Activated CD8-positive, alpha-beta memory T cell treated with anti-CD3 and anti-CD28 coated beads for 24 hours (primary cell): ENCODE measurements at places on chromosomes 11 and 22.

DNA sequence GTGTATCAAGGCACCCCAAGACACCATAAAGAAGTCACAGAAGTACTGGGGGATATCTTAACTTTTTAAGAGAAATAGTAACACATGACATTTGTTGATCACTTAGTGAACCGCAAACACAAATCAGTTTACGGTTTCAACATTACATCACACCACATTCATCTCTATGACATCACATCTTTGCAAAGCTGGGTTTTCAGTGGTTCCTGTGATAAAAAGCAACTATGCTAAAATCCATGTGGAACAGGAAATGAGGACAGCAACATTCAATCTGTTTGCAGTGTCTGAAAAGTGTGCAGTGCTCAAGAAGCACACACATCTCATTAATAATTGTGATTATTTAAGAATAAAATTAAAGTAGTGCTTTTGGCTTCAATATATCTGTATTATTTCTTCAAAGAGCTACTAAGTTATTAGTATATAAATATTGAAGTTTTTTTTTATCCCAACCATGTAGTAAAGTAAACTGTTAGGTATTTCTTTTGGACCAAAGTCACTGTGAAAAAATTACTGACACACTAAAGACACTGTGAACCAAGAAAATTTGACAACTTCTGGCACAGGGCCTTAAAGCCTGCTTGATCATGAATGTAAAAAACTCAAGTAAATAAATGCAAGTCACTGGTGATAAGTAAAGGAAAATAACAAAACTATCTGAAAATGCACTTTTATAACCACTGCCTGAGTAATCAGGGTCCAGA is 156.0 kb upstream of the SOX6 start:
- DNase-seq = no peak

DNA sequence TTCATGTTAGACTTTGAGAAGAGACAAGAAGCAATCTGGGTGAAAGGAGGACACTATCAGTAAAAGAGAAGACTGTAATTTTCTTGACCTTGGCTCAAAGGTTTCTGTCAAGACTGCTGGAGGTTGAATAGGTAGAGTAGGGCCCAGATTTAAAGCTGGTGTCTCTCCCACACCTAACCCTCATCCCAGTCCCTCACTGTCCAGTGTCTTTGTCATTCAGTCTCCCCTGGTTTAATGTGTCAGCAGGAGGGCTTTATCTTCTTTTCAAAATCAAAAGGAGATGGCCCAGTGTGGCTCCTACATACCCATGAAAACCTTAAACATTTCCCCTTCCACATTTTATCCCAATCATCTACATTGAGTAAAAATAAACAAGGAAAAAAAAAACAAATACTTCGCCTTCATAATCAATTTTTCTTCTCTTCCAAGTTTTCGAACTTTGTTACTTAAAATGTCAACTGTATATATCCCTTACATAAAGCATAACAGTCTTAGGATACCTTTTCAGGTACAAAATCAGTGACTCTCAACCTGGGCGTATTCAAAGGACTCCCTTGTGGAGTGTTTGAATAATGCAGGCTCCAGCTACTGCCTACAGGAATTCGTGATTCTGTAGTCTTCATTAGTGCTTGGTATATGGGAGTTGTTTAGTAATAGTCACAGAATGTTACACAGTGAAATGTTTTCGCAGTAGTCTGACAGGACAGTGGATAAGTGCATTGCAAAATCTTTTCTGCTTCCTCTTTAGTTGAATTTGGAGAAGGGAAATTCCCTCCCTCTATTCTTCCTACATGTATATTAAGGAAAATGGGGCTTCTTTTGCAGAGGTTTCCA is 87.2 kb downstream of the FAT3 start:
- no peak for DNase-seq

GRCh38 chr11:130649801-130650200 is 201.4 kb downstream of the ADAMTS15 start:
- DNase-seq = no peak

DNA sequence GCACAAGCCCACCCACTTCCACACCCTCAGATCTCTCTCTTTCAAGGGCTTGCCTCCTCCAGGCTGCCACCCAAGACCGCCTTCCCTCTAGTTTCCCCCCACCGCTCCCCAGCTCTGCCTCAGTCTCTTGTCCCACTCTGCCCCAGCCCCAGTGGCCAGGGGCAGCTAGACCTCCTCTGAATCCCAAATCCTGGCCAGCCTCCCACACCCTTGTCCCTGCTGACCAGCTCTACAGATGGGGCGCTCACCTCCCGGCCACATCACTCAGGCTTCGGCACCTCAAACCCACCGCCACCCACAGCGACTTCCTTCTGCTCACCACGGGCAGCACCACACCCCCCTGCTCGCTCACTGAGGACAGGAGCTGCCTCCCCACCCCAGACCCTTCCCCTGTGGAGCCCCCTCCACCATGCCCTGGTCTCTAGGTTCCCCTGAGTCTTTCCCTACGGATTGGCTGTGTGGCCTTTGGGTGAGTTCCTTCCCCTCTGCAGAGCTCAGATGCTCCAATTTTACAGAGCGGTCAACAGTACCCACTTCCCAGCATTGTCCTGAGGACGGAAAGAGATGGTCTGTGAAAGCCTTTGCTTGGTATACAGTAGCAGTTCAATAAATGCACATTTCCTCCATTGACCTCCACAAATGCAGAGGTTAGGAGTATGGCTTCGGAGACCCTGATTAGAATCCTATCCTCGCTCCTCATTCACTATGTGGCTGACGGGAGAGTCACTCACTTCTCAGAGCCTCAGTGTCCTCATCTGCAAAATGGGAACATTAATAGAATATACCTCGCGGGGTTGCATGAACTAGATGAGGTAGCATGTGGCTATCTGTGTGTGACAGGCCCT is 11.5 kb upstream of the SPI1 start:
- peak; percentile 57 for DNase-seq

DNA sequence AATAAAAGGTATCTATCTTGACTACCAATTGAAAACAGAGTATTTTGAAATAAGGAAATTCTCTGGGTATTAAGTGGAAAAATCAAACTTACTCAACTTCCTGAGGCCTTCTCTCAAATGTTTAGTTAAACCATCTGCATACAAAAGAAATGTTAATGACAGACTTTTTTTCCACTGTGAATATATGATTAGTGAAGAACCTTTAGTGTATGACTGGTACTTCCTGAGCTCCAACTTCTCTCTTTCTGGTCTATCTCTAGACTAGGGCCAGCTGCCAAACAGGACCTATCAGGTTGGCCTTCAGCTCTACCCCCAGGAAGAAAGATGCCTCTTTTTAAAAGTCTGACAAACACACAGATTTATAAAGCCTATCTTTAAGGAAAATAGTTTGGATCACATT is 68.8 kb upstream of the SCUBE2 start:
- DNase-seq = no peak

- no peak for DNase-seq
Observed at GRCh38 chr11:119206511-119207414, 624 bp downstream of the CBL start.

- DNase-seq = no peak
Observed at GRCh38 chr11:65108469-65109123, 3.1 kb upstream of the TM7SF2 start.

DNA sequence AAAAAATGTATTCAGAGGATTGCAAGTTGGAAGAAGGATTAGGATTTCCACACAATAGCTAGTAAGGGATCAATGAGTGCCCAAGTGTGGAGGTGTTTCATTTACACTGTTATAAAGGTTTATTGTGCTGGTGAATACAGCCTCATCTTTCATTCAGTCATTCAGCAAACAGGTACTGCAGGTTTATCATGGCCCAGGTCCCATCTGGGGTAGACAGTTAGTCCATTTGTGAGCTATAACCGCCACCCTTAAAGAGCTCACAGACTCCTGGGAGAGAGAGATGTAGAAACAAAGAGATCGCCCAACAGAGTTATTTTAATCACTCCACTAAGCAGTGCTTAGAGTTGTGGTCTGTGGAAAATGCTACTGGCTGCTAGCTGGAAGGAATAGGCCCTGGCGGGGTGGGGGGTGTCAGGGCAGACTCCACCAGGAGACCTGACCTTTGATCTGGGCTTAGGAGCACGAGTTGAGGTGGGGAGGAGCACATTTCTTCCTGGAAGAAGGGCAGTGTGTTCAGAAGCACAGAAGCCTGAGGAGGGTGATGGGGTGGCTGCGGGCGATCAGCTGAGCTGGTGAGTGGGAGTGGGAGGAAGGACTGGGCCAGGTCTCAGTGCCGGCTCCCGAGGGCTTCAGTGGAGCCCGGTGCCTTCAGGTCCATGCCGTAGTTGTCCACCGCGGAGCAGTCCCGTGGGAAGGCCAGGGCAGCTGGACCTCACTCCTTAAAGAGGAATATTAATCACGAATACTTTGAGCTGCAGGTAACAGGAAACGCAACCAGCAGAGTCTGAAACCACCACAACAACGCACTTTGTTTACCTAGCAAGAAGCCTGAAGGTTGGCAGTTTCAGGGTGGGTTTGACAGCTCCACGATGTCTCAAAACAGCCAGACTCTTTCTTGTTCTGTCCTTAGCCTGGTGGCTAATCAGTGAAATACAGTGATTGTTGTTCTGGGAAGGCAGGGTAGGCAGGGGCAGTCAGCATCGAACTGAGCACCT is 11.2 kb downstream of the TOM1 start:
- peak; percentile 37 for DNase-seq

- no peak for DNase-seq
Observed at GRCh38 chr11:61539831-61540357, 31.3 kb downstream of the LRRC10B start.

DNA sequence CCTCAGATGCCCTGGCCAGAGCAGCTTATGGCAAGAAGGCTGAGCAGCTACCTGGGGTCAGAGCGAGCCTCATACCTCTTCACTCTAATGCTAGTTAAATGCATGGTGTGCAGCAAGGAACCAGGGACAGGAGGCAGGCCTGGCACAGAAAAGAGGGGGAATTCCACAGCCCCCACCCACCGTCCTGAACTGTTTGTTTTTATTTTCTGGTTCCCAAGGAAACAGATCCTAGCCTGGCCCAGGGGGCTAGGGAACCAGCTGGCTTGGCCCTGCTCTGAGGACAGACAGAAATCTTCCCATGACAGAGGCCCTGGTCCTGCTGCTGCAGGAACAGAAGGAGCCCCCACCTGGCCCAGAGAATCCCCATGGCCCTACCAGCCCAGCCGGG is 40.4 kb downstream of the SLCO2B1 start:
- DNase-seq = no peak

DNA sequence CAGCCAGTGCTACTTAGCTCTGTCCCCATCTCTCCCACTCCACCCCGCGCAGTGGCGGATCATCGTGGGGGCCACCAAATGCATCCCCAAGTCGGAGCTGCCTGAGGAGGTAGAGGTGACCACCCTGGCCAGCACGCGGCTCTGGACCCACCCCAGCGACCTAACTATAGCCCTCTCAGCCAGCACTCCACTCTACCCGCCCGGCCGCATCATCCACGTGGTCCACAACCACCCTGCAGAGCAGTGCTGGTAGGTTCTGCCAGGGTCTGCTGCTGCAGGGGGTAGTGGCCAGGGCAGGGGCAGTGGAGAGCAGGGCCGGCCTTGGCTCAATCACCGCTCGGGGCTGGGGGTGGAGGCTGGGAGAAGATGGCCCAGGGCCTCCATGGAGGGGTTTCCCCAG is 13.0 kb upstream of the MYRF start:
- no peak for DNase-seq

GRCh38 chr11:70877151-70877550 is 375.2 kb downstream of the SHANK2 start:
- no peak for DNase-seq

GRCh38 chr11:58742140-58742539 is 10.4 kb upstream of the GLYAT start:
- no peak for DNase-seq

DNA sequence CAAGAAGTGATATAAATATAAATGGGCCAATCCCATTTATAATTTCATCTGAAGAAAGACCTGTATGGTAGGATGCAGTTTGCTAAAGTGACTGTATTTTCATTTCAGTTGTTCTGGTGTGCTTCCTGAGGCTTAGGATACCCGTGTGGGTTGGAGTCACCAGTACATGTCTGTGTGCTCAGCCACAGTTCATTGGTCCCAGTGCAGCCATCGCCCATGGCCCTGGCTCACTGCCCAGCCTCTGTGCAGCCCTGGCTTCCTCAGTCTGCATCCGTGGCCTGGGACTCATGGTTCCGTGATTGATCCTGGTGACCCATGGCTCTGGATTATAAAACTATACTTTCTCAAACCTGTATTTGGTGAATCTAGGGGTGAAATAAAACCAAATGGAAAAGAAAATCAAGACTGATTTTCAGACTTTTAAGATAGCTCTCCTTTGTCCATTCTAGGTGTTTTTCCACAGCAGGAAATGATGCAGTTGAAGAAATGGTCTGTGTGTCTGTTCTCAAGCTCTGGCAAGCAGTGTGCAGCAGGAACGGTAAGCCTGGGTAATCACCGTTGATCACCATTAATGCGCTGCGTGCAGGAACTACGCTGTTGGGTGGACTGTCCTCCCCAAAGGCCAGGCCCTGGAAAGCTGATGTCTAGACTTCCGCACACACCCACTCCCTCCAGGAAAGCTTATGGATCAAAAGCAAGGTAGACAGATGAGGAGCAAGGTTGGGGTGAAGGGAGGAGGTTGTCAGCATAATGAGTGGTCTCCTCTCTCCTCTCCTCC is 27.2 kb downstream of the TTC12 start:
- no peak for DNase-seq

DNA sequence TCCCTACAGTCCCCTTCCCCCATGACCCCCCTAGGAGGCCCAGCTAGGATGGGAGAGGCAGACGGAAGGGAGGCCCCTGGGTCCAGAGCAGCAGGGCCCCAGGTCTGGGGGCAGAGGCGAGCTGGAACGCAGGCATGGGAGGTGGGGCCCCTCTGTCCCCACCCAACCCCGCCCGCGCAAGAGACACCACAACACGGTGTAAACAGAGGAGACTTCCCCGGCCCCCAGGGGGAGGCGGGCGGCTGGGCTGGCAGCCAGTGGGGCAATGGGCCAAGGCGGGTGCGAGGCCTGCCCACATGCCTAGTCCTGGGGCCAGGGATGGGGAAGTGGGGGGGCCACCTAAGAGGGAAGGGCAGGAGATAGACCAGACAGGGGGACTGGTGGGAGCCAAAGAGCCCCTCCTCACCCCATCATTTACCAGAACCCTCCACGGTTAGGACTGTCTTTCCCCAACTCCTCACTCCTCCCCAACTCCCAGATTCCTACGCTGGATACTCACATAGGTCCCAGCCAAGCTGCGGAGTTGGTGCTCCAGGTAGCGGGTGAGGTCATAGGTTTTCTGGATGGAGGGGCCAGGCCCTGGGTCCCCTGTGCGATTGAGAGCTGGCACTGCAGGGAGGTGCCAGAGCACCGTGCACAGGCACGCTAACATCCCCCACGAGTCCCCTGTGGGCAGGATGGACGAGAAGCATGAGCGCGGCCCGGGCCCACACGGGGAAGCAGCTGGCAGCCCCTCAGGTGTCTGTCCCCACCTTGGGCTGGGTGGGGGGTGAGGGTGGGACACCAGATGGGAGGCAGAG is 6.2 kb downstream of the CLCF1 start:
- DNase-seq = no peak

- DNase-seq = no peak
Observed at GRCh38 chr11:1845561-1846452, 7.0 kb downstream of the TNNI2 start.
